ENCODE measurements at places on chromosomes 16 and 17.

GRCh38 chr17:19492141-19492540 lies 41.5 kb upstream of the SLC47A1 start:
- DNase-seq: peak; percentile 50

DNA sequence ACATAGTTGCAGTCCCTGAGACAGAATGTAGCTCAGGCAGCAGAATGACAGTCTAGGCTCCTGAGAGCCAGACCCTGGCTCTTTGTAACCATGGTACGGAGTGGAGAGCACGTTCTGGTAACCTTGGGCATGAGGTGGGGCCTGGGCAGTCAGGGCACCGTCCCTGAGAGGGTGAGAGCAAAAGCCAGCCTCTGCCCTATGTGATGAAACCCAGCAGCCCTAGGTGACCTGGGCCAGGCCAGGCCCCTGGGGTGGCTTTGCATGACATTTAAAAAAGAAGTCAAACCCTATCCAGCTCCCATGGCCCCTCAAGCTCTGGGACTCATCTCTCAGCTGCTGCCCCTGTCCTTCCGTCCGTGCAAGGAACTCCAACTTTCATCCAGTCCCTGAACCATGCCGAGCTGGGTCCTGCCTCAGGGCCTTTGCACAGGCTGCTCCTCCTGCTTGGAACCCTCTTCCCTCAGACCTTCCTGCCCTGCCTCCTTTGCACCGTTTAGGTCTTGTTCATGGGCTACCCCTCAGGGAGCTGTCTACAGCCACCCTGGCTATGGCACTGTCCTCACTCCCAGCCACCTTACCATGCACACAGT lies 188.6 kb downstream of the NTN1 start:
- DNase-seq: no peak

GRCh38 chr16:3645504-3646347 lies 8.8 kb upstream of the DNASE1 start:
- no peak for DNase-seq

DNA sequence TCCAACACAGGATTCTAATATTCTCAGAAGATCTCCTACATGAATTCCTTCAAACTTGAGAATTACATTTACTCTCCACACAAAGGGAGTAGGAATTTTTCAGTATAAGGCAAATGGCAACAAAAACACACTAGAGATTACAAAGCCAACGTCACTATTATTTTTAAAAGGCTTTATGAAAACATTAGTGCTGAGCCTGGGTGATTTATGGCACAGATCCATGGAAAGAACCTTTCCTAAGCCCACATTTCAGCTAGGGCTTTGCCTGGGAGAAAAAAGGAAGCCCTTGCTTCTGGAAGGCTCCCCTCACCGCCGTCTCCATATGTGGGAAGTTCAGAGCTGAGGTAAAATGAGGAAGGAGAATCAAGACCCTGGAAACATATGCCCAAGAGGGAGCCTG lies 499.4 kb upstream of the HSBP1 start:
- no peak for DNase-seq

GRCh38 chr17:80453126-80453997 lies 23.0 kb downstream of the NPTX1 start:
- DNase-seq: no peak

DNA sequence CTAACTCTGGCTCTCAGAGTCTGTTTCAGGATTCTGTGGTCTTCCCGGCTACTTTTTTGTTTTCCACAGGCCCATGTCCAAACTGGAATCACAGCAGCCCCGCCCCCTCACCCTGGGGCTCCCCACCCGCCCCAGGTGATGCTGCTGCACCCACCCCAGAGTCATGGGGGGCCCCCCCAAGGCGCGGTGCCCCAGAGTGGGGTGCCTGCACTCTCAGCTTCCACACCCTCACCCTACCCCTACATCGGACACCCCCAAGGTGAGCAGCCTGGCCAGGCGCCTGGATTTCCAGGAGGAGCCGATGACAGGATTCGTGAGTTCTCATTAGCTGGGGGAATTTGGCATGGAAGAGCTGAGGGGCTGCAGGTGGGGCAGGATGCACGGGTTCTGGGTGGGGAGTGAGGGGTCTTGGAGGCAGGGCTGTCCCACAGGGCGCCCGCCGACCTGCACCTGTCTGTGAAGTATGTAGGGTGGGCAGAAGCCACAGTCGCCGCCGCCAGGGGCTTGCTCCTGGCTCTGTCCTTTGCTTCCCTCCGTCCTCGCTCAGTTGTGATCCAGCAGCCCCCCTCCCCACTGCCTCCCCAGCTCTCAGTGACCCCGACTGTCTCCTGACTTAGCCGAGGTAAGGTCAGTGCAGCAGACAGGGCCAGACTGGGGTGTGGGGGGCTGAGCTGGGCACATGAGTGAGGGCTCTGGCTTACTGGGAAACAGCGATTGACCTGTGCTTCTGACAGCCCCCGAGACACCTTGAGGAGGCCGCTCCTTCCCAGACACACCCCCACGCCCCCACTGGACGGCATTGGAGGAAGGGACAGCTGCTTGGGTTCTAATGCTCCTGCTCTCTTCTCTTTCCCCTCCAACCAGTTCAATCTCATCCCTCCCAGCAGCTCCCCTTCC lies 10.0 kb downstream of the TUFM start:
- no peak for DNase-seq

- DNase-seq: no peak
These were observed 362.3 kb upstream of the EEF2KMT start for GRCh38 chr16:5459863-5460262.

DNA sequence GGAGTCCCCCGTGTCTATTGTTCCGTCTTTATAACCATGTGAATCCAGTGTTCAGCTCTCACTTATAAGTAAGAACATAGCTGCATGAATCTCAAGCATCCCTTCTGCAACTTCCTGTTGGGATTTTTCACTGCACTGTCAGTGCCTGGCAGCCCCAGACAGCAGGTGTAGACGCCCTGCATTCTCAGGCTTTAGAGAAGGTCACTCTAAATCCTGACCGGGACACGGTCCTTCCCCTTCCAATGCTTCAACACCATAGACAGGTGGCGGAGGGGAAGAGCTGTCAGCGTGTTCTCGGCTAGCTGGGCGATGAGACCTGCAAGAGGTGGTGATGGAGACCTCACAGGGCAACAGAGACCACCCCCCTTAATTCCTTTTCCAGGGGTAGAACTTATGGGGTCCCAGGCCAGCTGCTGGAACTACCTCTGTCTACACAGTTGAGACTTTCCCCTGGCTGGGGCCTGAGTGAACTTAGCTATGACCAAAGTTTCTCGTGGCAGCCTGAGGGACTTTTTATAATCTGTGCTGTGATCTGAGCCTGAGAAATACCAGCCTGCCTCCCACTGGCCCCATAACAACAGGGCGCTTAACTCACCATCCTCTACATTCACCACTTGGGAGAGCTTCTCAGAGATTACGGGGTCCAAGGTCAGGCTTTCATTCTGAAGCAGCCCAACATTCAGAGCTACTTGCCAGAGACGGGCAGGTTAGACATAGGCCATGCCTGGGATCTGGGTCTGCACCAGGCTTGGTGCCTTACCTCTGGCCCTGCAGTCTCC lies 143.2 kb upstream of the TNRC6C start:
- DNase-seq: no peak

DNA sequence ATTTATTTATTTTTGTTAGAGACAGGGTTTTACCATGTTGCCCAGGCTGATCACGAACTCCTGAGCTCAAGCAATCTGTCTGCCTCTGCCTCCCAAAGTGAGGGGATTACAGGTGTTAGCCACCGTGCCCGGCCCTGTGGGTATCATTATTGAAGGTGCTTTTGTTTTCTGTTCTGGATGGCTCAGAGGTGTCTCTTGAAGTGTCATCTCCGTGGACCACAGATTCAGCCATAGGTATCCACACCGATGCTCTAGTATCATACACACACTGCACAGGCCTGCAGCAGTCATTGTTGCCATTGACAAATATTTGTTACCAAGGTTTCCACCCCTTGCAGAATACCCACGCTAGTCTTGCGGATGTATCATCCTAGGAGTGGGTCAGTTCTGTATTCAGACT lies 446.2 kb downstream of the XYLT1 start:
- no peak for DNase-seq

- DNase-seq: no peak
These were observed 169.3 kb downstream of the RAB11FIP4 start for GRCh38 chr17:31560616-31561235.

DNA sequence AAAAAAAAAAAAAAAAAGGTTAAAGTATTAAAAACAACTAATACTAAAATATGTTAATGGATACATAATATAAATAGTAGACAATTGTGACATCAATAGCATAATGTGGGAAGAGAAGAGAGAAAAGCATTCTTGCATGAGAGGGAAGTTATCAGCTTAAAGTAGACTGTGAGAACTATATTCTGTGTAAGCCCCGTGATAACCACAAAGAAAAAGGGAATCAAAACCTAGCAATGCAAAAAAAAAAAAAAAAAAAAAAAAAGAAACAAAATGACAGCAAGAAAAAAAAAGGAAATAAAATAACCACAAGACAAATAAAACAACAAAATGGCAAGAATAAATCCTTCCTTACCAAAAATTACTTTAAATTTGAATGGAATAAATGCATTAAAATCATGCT lies 39.8 kb upstream of the MYLK3 start:
- no peak for DNase-seq

- DNase-seq: peak; percentile 60
These were observed 4.7 kb downstream of the DNAH17 start for GRCh38 chr17:78572239-78573205.

GRCh38 chr17:52923658-52924057 lies 765.1 kb upstream of the CA10 start:
- DNase-seq: no peak

- DNase-seq: peak; percentile 92
These were observed 102.3 kb downstream of the KCNJ2 start for GRCh38 chr17:70271672-70272071.

GRCh38 chr17:45743626-45744326 lies 40.3 kb upstream of the CRHR1 start:
- no peak for DNase-seq

- DNase-seq: no peak
These were observed 32.7 kb upstream of the LITAF start for GRCh38 chr16:11619327-11619851.

- DNase-seq: no peak
These were observed 15.2 kb downstream of the LITAF start for GRCh38 chr16:11571549-11571948.

GRCh38 chr16:30369938-30370455 lies 297 bp downstream of the TBC1D10B start:
- DNase-seq: no peak

DNA sequence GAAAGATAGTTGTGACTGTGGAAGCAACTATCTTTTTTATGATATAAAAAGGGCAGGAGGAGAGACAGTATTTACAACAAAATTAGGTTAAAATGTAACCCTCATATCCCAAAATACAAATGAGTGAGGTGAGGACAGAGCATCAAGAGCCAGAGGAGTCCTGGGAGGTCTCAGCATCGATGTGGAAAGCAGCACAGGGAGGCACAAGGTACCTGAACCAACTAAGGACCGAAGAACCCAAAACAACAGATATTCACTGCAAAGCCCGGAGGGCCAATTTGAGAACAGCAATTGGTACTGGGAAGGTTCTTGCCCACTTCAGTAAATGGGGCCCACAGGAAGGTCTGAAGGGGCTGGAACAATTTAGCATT lies 37.6 kb downstream of the CMC2 start:
- DNase-seq: no peak

- DNase-seq: no peak
These were observed 79.3 kb upstream of the HSBP1 start for GRCh38 chr16:83728492-83728891.

- peak; percentile 92 for DNase-seq
These were observed 3.2 kb upstream of the SNN start for GRCh38 chr16:11665071-11665491.

DNA sequence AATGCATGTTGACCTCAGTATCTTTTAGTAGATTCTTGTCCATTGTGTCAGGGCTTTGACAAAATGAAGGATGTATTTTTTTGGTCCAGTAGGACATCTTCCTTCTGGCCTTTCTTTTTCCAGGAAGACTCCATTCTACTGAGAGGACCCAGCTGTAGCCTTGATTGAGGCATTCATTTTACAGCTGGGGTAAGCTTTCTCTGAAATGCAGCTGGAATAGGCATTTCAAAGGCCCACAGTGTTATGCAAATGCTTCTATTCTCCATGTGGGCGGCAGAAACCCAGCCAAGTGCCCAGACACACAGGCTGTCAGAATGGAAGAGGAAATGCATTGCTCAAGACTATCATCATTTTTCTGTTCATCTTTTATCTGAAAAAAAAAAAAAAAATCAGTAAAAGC lies 629.0 kb upstream of the CDH8 start:
- DNase-seq: no peak

DNA sequence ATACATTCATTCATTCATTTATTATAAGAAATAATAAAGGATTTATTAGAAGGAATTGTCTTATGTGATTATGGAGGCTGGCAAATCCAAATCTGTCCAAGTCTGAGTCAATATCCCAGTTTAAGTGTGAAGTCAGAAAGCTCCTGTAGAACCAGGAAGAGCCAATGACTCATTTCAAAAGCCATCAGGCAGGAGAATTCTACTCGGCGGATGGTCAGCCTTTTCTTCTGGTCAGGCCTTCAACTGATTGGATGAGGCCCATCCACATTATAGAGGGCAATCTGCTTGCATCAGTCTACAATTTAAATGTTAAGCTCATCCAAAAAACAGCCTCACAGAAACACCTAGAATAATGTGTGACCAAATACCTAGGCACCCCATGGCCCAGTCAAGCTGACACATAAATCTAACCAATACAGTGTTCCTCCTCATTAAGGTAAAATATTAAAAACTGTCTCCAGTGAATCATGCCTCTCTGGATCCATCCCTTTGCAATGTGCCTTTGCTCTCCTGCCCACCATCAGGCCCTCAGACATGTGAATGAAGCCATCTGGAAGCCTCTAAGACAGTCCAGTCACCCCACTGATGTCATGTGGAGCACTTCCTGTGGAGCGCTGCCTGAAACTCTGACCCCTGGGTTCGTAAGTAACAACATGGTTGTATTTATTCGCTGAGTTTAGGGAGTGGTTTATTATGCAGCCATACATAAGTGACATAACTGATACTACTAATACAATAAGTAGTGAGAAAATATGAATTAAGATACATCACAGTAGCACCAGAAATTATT lies 69.2 kb upstream of the WSB1 start:
- no peak for DNase-seq

All from NCI-H524 (cell line).